ENCODE measurements at places on chromosomes 2 and 18.

DNA sequence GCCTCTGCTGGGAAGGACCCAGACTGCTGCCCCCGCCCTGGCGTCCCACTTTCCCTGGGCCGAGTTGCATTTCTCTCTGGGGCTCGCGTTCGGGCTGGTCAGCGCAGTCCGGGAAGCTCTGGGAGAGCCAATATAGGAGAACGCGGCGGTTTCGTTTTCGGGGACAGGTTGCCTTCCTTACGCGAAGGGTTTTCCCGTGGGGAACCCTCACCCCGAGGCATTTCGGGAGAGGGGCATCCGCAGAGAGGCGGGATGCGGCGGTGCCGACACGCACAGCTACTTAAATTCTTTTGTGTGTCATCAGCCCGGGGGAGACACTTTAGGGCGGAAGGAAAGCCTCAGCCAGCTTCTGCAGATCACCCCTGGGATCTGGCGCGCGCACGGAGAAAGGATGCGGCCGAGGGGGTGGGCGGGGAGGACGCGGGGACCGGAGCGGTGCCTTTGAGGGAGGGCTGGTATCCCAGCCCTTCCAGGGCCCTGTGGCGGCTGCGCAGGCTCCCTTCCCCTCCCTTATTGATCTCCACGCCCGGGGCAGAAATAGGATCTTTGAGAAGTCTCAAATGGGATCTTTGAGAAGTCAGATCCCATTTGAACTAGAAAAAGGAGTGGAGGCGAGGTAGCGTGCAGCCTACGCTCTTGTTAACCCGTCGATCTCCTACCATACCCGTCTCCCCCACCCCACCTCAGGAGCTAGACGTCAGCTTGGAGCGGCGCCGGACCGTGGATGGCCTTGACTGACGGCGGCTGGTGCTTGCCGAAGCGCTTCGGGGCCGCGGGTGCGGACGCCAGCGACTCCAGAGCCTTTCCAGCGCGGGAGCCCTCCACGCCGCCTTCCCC lies 1.2 kb downstream of the GATA6 start:
- DNase-seq = no peak

- DNase-seq = no peak
These were observed 374.3 kb downstream of the SOCS6 start for GRCh38 chr18:70663141-70663540.

GRCh38 chr2:120684289-120685065 lies 51.2 kb upstream of the GLI2 start:
- DNase-seq = no peak

GRCh38 chr2:163133602-163134001 lies 295.0 kb upstream of the KCNH7 start:
- no peak for DNase-seq

GRCh38 chr2:23519334-23519651 lies 134.3 kb downstream of the KLHL29 start:
- no peak for DNase-seq

DNA sequence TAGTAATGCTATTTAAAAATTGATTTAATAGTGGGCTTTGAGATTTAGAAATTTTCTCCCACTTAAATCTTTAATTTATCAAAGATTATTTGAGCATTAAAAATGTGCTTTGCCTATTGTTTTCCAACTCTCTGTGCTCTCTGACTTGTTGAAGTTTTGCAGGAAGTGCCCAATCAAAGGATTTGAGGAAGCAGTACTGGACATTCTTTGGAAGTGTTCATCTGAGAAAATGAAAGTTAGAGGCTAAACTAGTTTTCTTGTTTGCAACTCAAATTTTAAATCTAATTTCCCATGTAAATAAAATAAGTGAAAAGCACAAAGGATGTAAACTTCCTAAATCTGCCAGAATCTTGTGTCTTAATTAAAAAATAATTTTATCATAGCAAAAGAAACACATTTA lies 89.1 kb downstream of the CAMKMT start:
- no peak for DNase-seq

DNA sequence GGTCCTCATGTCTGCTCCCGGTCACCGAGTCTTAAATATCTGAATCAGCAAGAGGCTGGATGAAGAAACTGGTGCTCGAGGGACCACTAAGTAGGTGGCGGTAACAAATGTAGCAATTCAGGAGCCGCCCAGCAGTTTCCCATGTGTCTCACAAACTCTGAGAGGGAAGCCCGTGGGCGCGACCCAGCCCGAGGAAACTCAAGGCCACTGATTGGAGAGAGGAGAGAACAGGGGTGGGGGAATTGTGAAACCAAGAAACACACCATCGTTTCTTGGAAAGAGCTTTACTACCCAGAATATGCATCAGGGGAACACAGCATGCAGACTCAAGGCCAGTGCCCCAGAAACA lies 10.8 kb downstream of the MLPH start:
- DNase-seq = no peak

- no peak for DNase-seq
These were observed 181.0 kb upstream of the SALL3 start for GRCh38 chr18:78798402-78799175.

- DNase-seq = no peak
These were observed 544 bp downstream of the EVA1A start for GRCh38 chr2:75560022-75560767.

DNA sequence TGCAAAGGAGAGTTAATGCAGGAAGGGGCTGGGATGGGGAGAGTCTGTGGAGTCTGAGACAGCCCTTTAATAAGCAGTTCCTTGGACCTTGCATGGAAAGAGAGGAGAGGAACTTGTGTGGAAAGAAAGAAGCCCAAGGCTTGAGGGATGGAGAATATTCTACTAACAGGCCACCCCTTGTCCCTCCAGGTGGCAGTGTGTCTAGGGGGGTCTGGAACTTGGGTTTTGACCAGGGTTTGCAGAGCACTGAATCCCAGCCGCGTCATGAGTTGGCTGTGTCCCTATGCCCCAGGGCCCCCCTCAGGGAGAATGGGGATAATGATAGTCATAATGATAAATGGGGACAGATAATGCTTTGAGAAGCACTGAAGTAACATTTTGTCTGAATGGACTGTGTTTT lies 15.0 kb downstream of the TCF7L1 start:
- no peak for DNase-seq

DNA sequence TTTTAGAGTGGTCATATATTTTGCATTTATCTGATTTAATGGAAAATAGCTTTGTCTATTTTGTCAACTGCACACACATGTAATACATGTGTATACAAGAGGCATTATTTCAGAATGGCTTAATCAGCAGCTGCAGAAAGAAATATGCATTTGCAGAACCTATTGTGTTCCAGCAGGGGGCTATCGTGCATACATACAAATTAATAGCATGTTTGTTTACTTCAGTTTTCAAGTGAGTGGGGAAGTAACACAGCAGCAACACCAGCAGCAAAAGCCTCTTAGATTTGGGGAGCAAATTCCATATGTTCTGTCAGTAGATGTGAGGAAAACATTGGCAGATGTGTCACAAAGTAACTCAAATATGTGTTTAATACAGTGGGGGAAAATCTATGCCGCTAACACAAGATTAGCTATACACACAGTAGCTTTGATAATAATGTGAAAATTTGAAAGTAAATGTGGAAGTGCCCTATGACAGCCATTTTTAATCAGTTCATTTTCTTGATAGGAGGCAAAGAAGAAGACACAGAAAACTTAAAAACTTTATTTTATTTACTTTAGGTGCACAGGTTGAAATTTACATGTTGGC lies 218.1 kb downstream of the WDR7 start:
- DNase-seq = no peak

DNA sequence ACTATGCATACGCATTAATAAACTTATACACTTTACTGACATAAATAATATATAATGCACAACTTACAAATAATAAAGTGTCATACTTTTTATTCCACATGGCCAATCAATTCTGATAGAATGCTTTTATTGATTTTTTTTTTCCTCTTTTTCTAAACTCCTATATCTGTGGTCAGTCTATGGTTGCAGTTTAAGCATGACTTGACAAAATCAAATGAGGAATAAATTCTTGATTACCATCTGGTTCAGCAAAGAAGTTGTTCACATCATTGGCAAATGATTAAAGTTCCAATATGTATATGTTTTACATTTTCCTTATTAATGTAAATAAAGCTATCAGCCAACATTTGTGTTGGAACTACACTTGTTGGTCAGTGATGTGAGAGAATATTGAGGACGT lies 83.5 kb downstream of the EML6 start:
- DNase-seq = no peak

GRCh38 chr2:231343006-231343710 lies 52.4 kb upstream of the B3GNT7 start:
- DNase-seq = no peak

- no peak for DNase-seq
These were observed 124.8 kb downstream of the NUP35 start for GRCh38 chr2:183248866-183249567.

DNA sequence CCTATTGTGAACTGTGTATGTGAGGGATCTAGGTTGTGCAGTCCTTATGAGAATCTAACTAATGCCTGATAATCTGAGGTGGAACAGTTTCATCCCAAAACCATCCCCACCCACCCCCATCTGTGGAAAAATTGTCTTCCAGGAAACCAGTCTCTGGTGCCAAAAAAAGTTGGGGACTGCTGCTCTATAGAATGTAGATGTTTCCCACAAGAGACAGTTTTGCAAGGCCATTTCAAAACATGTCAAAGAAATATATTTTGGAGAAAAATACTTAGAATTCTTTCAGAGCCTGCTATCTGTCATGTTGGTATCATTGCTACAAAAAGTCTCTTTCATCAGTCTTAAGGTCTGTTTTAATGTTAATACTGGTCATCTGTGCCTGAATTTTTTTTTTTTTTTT lies 4.1 kb upstream of the SLC39A10 start:
- no peak for DNase-seq

GRCh38 chr2:135798762-135799161 lies 38.2 kb downstream of the LCT start:
- DNase-seq = no peak

- no peak for DNase-seq
These were observed 28.5 kb upstream of the NAPG start for GRCh38 chr18:10497206-10497749.

DNA sequence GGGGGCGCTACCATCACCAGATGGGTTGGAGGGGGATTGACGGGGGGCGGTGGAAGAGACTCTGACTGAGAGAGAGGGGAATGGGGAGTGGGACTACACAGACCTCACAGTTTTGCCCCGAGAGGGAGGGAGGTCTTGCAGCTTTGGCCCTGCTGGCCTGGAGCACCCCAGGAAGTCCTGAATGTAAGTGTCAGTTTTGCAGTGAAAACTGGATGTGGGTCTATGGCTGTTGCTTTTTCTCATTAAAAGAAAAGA lies 2.4 kb downstream of the TCF7L1 start:
- no peak for DNase-seq

- no peak for DNase-seq
These were observed 14.9 kb upstream of the CNNM3 start for GRCh38 chr2:96801005-96801785.
